ENCODE measurements at places on chromosomes 12 and 14. TPM values are rescaled to one million over a fixed set of nuclear protein-coding genes. Genes with fewer than 3 reads are reported as not detected.

FITM1 gene
- not detected for total RNA-seq

KRT71 gene
- not detected for total RNA-seq

- DNase-seq: no peak
These were observed 598.8 kb downstream of the SLC16A7 start for GRCh38 chr12:60194678-60195077.

GRCh38 chr14:68295316-68295816 is 475.8 kb downstream of the RAD51B start:
- DNase-seq: no peak

GRCh38 chr12:8681129-8681884 is 16.5 kb upstream of the RIMKLB start:
- DNase-seq: no peak

GRCh38 chr12:61574339-61574738 is 685.9 kb upstream of the USP15 start:
- no peak for DNase-seq

DNA sequence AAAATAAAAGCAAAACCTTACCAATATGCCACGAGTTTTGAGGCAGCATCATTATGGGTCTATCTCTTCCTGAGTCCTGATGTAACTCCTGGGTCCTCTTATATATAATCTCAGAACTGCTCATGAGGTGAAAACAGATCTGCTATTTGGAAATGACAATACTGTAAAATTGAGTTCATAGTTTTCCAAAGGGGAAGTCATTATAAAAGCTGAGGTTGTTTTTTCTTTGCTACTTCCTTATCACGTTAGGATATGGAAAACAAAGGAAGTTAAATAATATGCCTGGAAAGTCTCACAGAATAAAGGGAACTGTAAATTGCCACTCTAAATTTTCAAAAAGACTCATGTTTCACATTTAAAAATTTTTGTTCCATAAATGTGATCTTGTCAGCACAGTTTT is at the start of gene CD163L1:
TSS of gene CD163L1 (minus strand) at position 78 of the 400 bp plus-strand sequence. CDS start at position 52, 26 bp downstream.
- no peak for DNase-seq

DNA sequence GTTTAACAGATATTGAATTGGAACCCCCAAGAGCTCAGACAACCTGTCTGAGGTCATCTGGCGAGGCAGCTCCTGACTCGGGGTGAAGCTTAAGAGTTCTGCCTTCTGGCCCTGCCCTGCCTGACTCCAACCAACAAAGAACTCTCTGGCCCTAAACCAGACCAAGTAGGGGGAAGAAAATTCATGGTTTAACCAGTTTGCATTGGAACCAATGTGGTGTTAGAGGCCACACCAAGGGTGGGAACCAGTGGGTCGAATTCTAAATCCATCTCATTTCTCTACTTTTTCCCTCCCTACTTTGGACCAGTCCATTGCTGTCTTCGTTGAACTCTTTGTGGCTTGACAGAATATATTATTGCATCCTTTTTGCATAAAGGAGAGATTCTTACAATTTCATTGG is 30.4 kb upstream of the GSG1 start:
- no peak for DNase-seq

DNA sequence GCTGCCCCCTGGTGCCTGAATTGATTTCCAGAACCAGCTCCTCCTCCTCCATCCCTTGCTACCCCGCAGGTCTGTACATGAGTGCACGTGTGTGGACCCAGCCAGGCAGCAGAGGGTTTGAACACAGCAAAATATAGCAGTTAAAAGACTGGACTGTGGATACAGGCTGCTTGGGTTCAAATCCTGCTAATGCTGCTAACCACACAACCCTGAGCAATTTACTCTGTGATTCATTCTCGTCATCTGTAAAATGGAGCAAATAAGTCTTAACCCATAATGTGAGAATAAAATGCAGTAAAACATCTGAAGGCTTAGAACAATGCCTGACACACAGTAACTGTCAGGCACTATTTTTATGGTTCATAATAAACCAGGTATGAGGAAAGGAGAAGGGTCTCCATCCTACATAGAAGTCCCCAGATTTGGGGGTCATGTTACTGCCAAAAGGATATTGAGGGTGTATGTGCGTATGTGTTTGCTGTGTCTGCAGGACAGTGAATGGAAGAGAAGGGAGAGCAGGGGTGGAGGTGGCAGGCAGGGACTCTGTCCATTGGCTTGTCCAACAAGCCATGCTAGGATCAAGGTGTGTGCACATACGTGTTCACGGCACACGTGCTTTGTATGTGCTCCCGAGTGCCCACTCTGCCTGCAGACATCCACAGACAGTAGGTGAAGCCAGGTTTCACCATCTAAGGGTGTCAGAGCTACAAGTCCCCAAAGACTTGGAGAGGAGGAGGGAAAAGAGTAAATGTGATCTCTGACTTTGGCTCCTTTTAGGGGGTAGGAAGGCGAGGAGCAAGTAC is 1.5 kb upstream of the STAT6 start:
- no peak for DNase-seq
